Brain microvascular endothelial cell (primary cell): ENCODE measurements at places on chromosomes 11 and 22.

DNA sequence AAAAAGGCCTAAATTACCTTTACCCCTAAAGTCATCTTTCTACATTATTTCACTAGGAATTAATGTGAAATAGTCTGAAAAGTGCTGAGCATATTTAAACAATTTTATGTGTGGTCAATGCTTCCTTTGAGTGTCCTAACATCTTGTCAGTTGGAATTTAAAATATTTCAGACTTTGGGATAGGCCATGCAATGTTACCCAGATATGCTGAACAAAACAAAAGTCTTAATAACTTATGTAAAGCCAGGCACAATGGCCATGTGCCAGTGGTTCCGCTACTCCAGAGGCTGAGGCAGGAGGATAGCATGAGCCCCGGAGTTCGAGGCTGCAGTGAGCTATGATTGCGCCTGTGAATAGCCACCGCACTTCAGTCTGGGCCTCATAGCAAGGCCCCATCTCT is 137.4 kb downstream of the CADM1 start:
- no peak for DNase-seq

- DNase-seq: no peak
Measured at GRCh38 chr11:41789376-41789775, 329.9 kb upstream of the LRRC4C start.

- no peak for DNase-seq
Measured at GRCh38 chr11:65696802-65697552, 15.1 kb upstream of the KAT5 start.

- no peak for DNase-seq
Measured at GRCh38 chr22:40405178-40406062, 35.0 kb downstream of the SGSM3 start.

DNA sequence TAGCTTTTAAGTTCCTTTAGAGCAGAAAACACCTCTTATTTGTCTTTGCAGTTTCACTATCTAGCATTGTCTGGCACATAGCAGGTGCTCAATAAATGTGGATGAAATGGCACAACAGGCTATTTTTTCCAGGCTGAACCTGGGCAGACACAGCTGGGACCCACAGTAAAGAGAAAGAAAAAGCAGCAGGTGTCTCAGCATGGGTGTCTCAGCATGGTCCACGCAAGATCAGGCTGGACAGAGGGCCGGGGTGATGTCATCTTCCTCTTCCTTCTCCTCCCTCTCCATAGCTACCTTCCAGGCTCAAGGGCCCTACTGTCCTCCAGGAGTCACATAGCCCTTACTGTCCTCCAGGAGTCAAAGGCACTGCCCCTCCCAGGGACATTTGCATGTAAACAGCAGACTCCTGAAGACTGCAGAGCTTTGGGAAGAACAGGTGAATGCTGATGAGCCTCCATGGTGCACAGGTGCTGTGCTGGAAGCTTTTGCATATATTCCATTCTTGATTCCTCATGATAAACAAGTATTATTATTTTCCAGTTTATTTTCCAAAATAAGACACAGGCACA is 65.2 kb downstream of the DSCAML1 start:
- no peak for DNase-seq
